Upper lobe of right lung (tissue), 1 donor: ENCODE measurements at places on chromosomes 7 and 10. TPM values are rescaled to one million over a fixed set of nuclear protein-coding genes. Genes with fewer than 3 reads are reported as not detected.

HNRNPH3 gene
- total RNA-seq: 95.3 TPM

PALD1 gene
- total RNA-seq: 27.0 TPM

PALS2 gene
- total RNA-seq: 15.6 TPM

C10orf62 gene
- total RNA-seq: not detected

ICA1 gene
- 27.0 TPM for total RNA-seq

IL6 gene
- total RNA-seq: 6.5 TPM

WNT16 gene
- total RNA-seq: not detected

NXPH1 gene
- not detected for total RNA-seq

PRPS1L1 gene
- total RNA-seq: not detected

ACSL5 gene
- 79.1 TPM for total RNA-seq

GIMAP7 gene
- total RNA-seq: 47.0 TPM

CLDN4 gene
- 103 TPM for total RNA-seq
